Cardiac ventricle fibroblast (primary cell): ENCODE measurements at places on chromosomes 7 and 10. TPM values are rescaled to one million over a fixed set of nuclear protein-coding genes. Genes with fewer than 3 reads are reported as not detected.

Gene SMKR1
- total RNA-seq = not detected in 2 replicates

Gene ACSL5
- total RNA-seq = 17.0 and 18.5 TPM in 2 replicates

Gene TMEM225B
- total RNA-seq = 0.87 TPM in 1 of 2 replicates, not detected in the other

Gene TSPAN33
- 0.15 TPM in 1 of 2 replicates, not detected in the other for total RNA-seq
